ENCODE measurements at places on chromosomes 7 and 10.

GRCh38 chr10:14192746-14193145 is 138.0 kb downstream of the FRMD4A start:
- no peak for DNase-seq

- no peak for DNase-seq
These were observed 1.4 kb downstream of the NUDT1 start for GRCh38 chr7:2243458-2243857.

DNA sequence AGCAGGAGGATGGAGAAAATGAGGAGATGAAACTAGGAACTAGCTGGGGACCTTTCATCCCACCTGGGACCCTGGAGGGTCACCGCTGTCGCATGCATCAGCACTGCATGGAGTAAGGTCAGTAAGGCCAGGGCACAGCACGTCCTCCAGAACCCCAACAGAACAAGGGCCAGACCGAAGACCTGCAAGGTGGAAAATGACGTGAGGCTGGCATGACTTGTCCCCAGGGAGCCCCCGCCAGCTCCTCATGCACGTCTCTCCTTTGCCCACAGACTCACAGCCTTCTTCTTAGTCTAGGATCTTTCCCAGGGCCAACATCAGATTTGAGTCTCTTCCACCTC is 4.7 kb downstream of the ZNF488 start:
- no peak for DNase-seq

GRCh38 chr7:133150760-133151159 is 68.9 kb upstream of the CHCHD3 start:
- no peak for DNase-seq

GRCh38 chr7:144763291-144763690 is 72.6 kb downstream of the TPK1 start:
- no peak for DNase-seq

DNA sequence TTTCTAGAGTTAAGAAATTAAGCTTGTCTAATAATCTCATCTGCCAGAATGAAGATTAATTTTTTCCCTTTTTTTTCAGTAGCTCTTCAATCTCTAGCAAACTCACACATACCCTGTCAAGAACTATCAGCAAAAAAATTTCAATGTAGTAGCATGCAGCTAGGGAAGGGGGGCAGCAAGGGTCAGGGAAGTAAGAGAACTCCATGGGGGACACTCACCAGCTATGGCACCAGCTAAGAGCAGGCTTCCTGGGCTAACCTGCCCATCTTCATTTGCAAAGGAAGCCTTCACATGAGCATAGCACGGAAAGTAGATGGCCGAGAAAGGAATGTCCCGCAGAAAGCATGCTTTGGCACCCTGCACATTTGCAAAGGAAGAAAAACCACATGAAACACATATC is 190.4 kb downstream of the SLC25A13 start:
- DNase-seq = no peak

DNA sequence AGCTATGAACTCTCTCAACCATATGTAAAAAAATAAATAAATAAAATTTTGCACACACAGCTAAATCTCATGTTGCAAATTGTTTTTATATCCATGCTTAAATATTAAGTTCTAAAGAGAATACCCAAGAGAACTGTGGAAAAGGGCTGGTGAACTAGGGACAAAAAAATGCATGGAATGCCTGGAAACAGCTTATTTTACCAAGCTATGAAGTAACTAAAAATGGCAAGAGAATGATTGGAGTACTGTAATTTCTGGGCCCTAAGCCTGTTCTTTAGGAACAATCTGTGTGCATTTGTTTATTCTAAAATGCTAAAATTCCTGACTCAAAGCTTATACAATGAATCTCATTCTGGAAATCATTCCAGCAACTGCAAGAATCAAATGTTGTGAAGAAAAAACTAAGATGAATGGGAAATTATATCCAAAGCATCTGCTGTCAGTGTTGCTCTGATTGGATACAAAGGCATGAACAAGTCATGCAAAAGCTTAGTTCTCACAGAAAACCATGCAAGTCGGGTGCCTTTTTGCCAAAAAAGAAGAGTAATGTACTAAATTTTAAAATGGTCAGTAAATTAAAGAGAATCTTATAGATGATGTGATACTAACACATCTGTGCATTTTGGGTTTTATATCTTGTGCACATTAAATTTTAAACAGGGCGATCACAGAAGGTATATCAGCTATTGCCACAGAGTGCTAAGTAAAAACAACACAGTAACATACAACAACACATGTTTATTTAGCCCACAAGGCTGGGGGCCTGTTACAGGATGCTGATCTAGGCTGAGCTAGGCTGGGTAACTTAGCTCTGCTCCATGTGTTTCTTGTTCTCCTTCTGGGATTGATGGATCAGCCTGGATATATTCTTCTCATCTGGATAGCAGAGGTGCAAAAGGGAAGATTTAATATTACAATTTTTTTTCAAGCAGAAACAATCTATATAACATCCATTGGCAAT is 453.5 kb upstream of the SEMA3A start:
- no peak for DNase-seq

GRCh38 chr7:17020250-17020649 is 138.5 kb upstream of the AGR3 start:
- DNase-seq = no peak

GRCh38 chr7:33066771-33067170 is 4.2 kb upstream of the NT5C3A start:
- no peak for DNase-seq

- DNase-seq = no peak
These were observed 3.2 kb upstream of the ZNF248 start for GRCh38 chr10:37860494-37861190.

DNA sequence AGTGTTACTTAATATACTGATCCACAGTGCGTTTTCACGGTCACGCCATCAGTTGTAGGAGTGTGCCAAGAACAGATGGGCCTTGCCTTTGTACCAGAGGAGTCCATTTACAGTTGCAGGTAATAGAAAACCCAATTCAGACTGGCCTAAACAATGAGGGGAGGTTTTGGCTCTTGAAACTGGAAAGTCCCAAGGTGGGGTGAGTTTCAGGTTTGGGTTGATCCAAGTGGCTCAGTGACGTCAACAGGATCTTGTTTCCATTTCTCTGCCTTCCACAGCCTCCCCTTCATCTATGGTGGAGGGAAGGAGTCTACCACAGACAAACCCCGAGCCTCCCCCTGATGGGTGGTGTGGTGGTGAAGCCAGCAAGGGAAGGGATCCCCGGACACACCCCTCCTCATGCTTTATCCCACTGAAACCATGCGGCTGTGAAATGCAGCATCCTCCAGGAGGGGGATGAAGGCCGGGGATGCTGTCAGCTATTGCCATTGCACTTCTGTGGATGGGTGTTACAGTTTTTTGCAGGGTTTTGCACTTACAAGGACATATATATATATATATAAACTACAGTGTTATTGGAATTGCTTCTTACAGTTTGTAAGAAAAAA is 14.8 kb upstream of the SH2D4B start:
- DNase-seq = no peak

GRCh38 chr10:64880546-64880945 is 1359.3 kb downstream of the REEP3 start:
- no peak for DNase-seq

- no peak for DNase-seq
These were observed 47.4 kb upstream of the GNAI1 start for GRCh38 chr7:80087051-80087770.

DNA sequence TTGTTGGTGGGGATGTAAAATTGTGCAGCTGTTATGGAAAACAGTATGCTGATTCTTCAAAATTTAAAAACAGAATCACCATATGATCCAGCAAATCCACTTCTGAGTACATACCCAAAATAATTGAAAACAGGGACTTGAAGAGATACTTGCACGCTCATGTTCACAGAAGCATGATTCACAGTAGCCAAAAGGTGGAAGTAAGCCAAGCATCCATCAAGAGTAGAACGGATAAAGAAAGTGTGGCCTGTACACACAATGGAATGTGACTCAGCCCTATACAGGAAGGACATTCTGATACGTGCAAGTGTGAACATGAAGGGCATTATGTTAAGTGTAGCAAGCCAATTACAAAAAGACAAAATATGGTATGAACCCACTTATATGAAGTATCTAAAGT is 696.7 kb upstream of the CELF2 start:
- DNase-seq = no peak

DNA sequence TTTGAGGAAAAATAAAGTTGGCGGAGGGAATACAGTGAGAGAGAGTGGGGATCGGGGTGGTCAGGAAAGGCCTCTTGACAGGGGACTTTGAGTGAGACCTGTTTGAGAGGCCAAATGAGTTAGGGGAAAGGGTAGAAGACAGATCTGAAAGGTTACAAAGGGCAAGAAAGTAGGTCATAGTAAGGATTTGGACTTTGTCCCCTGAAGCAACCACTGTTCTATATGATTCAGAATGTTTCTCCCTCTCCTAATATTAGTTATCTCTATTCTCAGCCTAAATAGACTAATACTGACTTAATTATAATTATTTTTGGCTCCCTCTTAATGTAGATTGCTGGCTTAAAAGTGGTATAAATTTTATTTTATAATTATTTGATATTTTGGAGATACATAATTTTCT is 88.0 kb downstream of the CTNNA3 start:
- no peak for DNase-seq

DNA sequence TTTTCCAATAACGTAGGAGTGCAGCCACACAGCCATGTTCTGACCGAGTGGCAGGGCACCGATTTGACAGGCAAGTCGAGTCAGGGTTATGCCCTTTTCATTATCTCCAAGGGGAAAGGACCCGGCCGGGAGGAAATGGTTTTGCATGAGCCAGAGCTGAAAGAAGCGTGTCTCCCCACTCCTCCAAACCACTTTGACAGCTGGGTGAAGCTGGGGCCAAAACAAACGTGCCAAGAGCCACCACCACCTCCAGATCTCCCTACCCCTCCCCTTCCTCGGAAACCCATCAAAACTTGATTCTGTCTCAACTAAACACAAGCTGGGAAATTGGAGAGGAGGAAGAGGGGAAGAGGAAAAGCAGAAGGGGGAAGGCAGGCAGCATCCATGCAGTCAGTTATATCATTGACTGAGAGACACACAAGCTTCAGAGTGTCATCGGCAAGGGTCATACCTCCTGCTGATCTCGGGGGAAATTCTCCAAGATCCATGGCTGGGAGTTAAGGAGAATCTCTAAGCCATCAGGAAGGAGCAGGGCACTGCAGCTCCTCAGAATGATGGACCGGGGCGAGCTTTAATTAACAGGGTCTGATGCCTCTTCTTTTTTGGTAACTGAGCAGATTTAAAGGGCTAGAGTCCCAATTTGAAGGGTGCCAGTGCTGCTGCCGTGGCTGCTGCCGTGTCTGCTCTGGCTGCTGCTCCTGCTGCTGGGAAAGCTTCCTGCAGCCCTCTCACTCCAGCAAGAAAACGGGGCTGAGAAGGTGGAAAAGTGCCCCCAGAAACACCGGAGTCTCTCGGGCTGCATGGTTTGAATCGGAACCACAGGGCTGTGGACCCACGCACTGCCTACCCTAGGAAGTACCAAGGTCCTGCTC is 34.7 kb upstream of the CALN1 start:
- DNase-seq = no peak

DNA sequence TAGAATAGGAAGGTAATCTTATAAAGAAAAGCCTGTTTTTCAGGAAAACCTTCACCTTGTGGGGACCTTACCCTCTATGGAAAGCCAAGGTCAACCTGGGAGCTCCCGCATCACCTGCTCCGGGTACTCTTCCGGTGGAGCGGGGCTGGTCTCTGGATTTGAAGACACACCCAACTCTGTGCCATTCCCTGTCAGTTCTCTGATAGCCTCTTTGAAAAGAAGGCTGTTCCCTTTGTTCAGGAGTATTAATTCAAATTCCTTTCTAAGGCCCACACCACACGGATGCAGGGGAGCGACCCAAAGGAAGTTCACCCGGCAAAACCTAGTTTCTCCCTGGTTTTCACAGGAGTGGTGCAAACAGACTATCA is 10.7 kb downstream of the CTBP2 start:
- no peak for DNase-seq

- no peak for DNase-seq
These were observed 27.0 kb downstream of the SND1 start for GRCh38 chr7:127678947-127679346.

- DNase-seq = no peak
These were observed 27.4 kb downstream of the PILRA start for GRCh38 chr7:100400656-100401055.

DNA sequence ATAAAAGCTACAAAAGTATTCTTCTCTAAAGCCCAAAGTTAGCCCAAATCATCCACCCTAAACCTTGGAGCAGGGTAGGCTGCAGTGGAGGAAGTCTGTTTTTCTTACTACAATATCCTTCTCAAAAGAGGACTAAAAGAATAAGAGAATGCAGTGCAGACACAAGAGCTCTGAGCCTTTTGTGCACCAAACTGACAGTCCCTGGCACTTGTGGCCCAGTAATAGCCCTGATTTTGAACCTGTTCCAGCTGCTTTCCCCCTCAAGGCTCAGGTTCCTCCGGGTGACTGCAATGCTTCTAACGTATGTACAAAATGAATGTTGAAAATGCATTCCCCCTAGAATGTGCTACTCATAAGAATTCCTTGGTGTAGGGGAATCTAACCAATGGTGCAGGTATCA is 154.4 kb downstream of the JAZF1 start:
- DNase-seq = no peak

DNA sequence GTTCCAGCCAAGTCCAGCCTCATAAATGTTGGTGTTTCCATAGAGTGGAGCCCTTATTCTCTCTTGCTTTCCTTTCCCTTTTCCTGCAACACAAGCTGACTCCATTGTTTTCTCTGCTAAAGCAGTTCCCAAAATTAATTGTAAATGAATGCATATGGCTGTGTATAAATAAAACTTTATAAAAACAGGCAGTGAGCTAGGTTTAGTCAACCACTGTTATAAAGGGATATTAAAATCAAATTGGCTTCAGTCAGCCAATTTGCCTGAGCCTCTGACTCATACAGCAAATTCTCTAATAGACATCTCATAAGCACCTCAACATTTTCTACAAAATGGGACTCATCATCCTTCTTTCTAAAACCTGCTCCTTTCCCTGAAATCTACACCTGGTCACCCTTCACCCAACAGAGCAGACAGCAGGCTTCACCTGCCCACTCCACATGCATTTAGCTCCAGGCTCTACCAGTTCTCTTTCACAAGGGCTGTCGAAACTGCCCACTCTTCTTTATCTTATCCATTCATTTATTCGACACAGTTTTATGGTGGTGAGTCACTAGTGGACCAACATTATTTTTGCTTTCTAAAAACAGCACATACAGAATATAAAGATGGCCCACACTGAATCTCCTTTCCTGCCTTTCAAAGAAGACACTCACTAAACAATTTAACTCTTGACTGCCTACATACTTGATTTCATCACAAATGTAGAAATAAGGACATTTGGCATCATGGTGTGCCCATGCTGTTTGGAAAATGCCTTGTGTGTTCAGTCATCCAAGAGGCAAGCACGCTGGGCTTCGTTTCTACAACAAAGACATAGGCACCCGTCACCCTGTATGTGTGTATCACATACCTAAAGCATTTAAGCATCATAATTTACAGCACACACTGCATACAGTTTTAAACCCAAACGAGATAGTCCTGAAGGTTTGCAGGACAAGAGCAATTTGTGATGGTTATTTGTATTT is 74.6 kb upstream of the C7orf33 start:
- DNase-seq = no peak

GRCh38 chr10:129760003-129760315 is 204.1 kb downstream of the EBF3 start:
- DNase-seq = no peak

GRCh38 chr7:103348452-103348851 is 1.0 kb downstream of the PSMC2 start:
- DNase-seq = no peak

GRCh38 chr10:98411166-98411565 is 3.8 kb downstream of the PYROXD2 start:
- DNase-seq = no peak

- DNase-seq = peak; percentile 54
These were observed 1.3 kb downstream of the GUSB start for GRCh38 chr7:65980478-65981250.

- DNase-seq = no peak
These were observed 34.8 kb upstream of the ARHGAP22 start for GRCh38 chr10:48639632-48640031.
